ENCODE measurements at places on chromosomes 5 and 9.

DNA sequence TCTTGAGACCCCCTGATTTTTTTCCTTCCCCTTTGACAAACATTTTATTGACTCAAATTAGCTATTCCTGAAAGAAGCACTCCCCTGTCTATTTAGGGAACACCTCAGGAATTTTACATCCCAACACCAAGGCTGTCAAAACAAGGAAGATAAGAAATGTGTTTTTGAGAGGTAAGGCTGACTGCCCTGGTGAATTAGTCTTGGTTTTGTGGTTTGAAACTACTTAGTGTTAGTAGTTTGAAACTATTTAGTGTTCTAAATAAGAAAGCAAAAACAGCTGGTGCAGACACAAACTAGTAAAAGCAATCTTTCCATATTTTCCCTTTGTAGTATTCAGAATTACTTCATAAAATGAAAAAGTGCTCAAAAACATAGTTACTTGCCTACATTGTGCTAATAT lies 120.7 kb downstream of the PCSK1 start:
- DNase-seq = no peak

- DNase-seq = no peak
These were observed 257.9 kb upstream of the MVB12B start for GRCh38 chr9:126068534-126069230.

GRCh38 chr5:140753561-140753960 lies 32.4 kb upstream of the PCDHA1 start:
- DNase-seq = no peak

GRCh38 chr9:105678163-105678562 lies 15.9 kb downstream of the TAL2 start:
- DNase-seq = no peak

GRCh38 chr9:89380437-89381307 lies 62.4 kb downstream of the SECISBP2 start:
- DNase-seq = no peak

DNA sequence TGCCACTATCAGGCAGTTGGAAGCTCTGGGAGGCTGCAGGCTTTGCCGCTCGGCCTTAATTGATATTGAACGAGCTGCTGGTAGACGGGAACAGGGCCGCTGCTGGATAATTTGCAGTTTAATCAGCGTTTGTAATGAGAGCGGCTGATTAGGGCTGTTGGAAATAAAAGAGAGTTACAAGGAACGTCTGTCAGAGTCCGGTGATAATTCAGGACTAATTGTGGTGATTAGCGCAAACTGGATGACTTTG lies 68.2 kb upstream of the TBCA start:
- DNase-seq = peak; percentile 5

- no peak for DNase-seq
These were observed 13.0 kb downstream of the SEPTIN8 start for GRCh38 chr5:132764051-132764450.

GRCh38 chr9:110599468-110599867 lies 19.9 kb upstream of the SVEP1 start:
- no peak for DNase-seq

- peak; percentile 54 for DNase-seq
These were observed 15.0 kb downstream of the STK10 start for GRCh38 chr5:172172912-172173563.

DNA sequence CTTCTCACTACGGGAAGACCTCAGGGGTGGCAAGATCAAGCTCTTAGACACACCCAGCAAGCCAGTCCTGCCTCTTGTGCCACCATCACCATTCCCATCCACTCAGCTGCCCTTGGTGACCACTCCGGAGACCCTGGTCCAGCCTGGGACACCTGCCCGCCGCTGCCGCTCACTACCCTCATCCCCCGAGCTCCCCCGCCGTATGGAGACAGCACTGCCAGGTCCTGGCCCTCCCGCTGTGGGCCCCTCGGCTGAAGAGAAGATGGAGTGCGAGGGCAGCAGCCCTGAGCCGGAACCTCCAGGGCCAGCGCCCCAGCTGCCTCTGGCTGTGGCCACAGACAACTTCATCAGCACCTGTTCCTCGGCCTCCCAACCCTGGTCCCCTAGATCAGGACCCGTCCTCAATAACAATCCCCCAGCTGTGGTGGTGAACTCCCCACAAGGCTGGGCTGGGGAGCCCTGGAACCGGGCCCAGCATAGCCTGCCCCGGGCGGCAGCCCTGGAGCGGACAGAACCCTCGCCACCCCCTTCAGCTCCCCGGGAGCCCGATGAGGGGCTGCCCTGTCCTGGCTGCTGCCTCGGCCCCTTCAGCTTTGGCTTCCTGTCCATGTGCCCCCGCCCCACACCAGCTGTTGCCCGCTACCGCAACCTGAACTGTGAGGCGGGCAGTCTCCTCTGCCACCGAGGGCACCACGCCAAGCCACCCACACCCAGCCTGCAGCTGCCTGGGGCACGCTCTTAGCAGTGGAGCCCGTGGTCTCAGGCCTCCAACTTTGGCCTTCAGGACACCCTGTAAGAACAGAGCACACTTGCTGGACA lies 4.1 kb downstream of the TESK1 start:
- DNase-seq = no peak
